ENCODE measurements at places on chromosomes 16 and 17.

DNA sequence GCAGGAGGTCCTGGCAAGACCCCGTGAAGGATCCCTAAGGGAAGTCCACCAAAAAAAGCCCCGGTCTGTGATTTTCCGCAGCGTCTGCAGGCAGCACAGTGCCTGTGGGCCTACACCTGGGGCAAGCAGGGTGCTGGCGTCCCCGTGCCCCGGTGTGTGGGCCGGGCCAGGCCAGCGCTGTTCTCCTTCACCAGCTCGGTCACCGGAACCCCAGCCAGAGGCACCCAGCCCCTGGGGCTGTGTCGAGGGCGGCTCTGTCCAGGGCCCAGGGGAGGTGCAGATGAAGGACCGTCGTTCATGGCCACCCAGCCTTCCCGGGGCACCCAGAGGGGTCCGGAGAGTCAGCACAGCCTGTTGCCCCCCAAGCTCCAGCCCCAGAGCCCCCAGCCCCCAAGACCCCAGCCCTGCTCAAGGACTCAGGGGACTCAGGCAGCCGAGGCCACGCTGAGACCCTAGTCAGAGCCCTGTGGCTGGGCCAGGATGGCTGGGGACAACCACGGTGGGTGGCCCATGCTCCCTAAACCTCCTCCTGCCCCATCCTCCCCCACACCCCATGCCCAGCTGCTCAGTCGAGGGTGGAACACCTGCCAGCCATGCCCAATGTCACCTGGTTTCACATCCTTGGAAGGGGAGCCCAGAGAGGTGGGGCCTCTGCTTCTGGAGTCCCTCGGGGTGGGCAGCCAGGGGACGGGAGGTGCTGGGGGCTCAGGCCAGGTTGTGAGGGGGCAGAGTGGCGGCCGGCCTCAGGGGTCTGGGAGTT lies 5.7 kb upstream of the C1QTNF8 start:
- no peak for DNase-seq

- DNase-seq = no peak
Observed at GRCh38 chr17:37300683-37301082, 75.1 kb upstream of the C17orf78 start.

GRCh38 chr16:2180962-2181923 lies 15.2 kb downstream of the CASKIN1 start:
- DNase-seq = no peak

GRCh38 chr17:35868737-35869136 lies at the start of gene HEATR9:
TSS of gene HEATR9 (minus strand) at chr17:35868891. CDS start at chr17:35868742, 149 bp downstream.
- DNase-seq = no peak

DNA sequence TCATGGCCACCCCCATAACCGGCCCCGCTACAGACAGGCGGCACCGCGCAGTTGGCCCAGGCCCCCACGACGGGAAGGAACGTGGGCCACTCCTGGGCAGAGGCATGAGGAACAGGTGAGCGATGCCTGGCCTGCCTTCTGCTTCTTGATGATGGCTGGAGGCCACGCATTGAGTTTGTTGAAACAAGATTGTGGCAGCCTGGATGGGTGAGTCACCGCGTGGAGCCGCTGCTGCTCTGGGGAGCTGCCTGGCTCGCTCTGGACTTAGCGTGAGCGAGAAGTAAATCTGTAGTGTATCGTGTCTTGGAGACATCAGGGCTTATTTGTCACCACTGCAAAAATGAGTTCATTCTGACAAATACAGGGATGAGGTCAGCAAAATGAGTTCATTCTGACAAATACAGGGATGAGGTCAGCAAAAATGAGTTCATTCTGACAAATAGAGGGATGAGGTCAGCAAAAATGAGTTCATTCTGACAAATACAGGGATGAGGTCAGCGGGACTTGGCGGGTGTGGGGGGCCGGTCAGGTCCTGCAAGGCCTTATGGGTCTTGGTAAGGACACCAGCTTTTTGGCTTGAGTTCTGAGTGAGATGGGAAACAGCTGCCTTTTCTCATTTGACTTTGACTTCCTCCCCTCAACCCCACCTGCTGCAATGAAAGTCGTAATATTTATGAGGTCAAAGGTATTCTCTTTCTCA lies 93.0 kb downstream of the SEC14L1 start:
- DNase-seq = peak; percentile 71

DNA sequence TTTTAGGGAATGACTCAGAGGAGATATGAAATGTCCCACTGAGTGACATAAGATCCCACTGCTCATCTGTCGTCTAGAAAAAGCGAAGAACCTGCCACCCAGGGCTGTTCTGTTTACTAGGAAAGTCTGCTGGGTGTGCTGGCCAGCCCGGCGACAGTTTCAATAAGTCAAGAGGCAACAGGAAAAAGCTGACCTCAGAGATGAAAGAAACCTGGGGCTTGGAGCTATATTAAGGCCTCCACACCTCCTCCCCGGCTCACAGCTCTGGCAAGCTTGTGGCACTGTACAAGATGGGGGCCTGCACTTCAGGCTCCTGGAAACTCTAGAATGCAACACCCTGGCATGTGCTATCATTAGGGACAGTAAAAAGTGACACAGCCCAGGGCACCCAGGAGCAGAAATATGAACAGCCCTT lies 10.6 kb downstream of the ZFHX3 start:
- no peak for DNase-seq
